ENCODE measurements at places on chromosomes 6 and 20.

GRCh38 chr20:56166781-56167465, 81.6 kb upstream of the MC3R start:
- DNase-seq = no peak

GRCh38 chr6:125469915-125470314, 168.1 kb upstream of the HDDC2 start:
- DNase-seq = no peak

DNA sequence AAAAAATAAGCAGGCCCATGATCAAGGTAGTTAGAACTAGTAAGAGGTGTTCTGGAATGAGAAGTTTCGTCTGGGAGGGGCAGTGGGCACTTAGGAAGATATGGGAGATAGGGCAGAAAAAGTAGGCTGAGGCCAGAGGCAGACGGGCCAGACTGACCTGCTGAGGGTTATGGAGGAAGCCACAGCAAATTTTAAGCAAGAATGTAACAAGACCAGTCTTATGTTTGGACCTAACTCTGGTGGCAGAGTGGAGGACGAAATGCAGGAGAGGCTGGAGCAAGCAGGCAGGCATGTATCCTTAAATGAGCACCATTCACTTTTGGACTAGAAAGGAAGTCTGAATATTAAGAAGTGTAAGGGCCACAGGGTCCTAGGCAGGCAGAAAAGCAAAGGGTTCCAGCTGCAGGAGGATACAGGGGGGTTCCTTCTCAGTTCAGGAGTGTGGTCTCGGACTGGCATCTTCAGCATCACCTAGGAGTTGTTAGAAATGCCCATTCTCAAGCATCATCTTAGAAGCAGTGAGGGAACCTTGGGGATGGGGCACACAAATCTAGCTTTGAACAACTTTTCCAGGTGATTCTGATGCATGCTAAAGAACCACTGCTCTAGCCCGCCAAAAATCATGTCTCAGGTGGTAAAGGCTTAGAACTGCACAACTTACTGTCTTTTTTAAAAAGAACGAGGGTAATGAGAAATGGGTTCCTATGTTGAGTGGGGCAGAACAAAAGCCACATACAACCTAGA, 1.7 kb upstream of the DSTN start:
- no peak for DNase-seq

GRCh38 chr6:55874316-55874715, 1.1 kb downstream of the BMP5 start:
- DNase-seq = no peak

GRCh38 chr6:3063733-3064700, 4.3 kb upstream of the RIPK1 start:
- peak; percentile 84 for DNase-seq
